ENCODE measurements at places on chromosomes 11 and 22.

- DNase-seq: peak; percentile 4
Observed at GRCh38 chr22:44023404-44024287, 456 bp upstream of the PARVB start.

DNA sequence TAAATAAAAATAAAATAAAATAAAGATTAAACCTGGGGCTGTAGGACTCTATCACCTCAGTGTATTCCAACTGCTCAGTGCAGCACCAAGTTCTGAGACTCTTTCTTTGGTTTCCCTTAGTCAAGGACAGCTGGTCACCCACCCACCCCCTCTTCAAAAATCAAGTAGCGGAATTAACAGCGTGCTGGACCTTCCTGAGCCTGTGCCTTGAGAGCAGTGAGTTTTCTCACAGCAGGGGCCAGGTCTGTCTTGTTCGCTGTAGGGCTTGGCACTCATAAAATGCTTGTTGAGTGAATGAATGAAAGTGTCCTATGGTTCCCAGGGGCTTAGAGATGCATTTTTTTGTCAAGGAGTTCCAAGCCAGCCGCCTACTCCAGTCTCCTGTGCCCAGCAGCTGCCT, 2.9 kb upstream of the ALX4 start:
- no peak for DNase-seq

GRCh38 chr11:66579017-66579606, 10.7 kb upstream of the CTSF start:
- peak; percentile 70 for DNase-seq

GRCh38 chr11:36304351-36304750, 8.3 kb downstream of the PRR5L start:
- DNase-seq: no peak

DNA sequence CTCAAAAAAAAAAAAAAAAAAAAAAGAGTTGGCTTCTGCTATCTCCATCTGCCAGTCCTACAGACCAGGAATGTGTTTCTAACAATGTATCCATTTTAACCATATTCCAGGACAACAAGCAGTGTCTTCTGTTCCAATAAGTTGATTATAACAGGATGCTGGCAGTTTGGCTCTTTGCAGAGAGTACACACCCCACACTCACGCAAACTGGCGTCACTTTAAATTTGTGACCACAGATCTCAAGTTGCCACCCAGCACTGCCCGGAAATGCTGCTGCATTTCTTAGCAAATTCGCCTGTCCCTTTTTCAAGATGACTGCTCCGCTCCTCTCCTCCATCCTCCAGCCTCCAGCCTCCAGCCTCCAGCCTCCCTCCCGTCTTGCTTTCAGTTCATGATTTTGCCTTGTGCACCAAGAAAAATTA, 44.3 kb downstream of the SCGB1A1 start:
- no peak for DNase-seq

DNA sequence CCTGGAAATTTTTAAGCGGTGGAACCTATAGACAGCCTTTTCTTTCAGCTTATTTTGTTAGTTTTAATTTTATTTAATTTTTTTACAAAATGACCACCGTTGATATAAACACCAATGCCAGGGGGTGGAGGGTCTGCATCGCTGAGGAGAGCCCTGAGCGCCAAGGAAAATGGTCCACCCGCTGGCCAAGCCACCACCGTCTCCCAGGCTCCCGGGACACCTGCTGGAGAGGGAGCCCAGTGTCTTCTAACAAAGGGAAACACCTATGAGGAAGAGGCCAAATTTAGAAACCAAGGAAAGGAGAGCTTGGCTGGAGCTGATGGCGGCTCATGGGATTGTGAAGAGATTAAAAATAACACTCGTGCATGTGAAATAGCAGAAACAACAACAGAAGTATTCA, 288 bp upstream of the KRTAP5-8 start:
- no peak for DNase-seq

- no peak for DNase-seq
Observed at GRCh38 chr22:37488337-37489135, 2.4 kb upstream of the MFNG start.

- DNase-seq: no peak
Observed at GRCh38 chr22:50696799-50697561, 24.4 kb downstream of the SHANK3 start.

GRCh38 chr22:45397806-45398205, 15.6 kb downstream of the SMC1B start:
- DNase-seq: no peak

- no peak for DNase-seq
Observed at GRCh38 chr11:121721448-121721847, 268.7 kb upstream of the SORL1-AS1 start.

DNA sequence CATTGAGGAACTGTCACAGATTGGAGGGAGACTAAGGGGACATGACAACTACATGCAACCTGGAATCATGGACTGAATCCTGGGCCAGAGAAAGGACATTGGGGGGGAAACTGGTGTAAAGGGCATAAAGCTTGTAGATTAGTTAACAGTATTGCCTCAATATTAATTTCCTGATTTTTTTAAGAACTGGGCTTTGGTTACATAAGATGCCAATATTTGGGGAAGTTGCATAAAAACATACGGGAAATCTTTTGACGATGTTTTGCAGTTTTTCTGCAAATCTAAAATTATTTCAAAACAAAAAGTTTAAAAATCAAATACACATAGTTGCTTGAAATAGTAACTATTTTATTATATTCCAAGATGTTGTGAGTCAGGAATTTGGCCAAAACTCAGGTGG, 2.9 kb upstream of the FOLR3 start:
- no peak for DNase-seq

GRCh38 chr11:108732395-108732794, 67.5 kb downstream of the DDX10 start:
- DNase-seq: no peak

DNA sequence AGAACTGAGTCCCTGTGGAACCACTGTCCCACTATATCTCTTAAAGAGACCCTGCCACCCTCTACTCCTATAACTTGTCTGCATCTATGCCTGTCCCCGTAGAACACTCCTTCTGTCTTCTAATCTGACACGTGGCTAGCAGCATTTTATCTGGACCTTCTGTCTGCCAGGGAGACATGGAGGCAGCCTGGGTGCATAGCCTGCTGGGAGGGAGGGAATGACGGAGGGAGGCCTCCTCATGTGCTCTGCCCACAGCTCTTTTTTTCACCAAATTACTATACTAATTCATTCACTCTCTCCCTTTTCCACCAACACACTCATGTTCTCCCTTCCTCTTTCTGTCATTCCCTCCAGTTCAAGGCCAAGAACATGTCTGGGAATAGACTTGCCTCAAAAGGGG, 7.6 kb upstream of the THRSP start:
- DNase-seq: no peak

DNA sequence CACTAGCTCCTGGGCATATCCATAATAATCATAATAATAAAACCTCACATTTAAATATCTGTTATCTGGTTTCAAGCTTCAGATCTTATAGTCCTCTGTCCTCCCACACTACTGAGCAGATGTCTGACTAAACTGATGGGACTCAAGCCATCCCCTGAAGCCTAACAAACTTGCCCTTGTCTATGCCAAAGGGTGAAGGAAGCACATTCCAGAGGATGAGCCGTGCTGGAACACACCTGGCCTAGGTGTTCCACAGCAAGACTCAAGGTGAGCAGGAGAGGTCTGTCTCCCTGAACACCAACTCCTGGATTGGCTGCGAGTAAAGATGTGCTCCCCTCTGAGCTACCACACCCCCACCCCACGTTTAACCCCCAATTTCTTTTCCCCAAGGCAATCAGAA, 14.7 kb downstream of the SCUBE2 start:
- no peak for DNase-seq

GRCh38 chr11:101516546-101516945, 67.3 kb downstream of the TRPC6 start:
- no peak for DNase-seq

Measured in stimulated activated CD4-positive, alpha-beta T cell treated with anti-CD3 and anti-CD28 coated beads, TNF-alpha, amount 100 ng/mL, for 1 hour (primary cell).